Stimulated activated CD4-positive, alpha-beta T cell treated with anti-CD3 and anti-CD28 coated beads, Interleukin-4, amount 100 ng/mL, for 4 hours (primary cell): ENCODE measurements at places on chromosomes 13 and 19.

DNA sequence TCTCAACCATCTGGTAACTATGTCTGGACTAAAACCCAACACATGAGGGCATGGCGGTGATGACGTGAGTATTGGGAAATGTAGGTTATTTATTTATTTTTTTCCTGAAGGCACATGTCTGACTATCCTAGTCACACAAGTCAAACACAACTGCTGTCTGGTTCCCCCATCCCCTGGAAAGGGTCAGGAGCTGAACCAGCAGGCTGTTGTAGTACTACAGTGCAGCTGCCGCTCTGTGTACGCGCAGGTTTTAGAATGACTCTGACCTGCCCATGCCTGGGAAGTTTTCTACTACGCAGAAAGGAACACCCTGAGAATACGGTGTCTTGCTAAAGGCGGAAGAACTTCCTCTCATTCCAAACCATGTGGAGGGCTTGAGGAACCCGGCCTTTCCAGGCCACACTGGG is 1.2 kb downstream of the SLC7A1 start:
- DNase-seq: peak; percentile 30

DNA sequence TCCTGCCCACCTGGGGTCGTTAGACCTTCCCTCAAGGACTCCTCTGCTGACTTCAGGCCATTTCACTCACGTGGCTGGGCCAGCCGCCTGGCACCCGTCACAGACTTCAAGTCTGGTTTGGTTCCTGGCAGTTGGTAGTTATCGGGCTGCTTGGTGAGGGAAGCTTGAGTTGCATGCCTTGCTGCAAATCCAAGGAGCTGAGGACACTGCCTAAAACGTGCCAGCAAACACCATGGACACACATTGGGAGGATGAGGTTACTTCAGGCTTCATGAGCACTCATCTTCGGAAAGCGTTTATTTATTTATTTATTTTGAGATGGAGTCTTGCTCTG is 2.6 kb downstream of the GPI start:
- no peak for DNase-seq

- DNase-seq: peak; percentile 76
These were observed 4.5 kb upstream of the IL12RB1 start for GRCh38 chr19:18091217-18091608.

DNA sequence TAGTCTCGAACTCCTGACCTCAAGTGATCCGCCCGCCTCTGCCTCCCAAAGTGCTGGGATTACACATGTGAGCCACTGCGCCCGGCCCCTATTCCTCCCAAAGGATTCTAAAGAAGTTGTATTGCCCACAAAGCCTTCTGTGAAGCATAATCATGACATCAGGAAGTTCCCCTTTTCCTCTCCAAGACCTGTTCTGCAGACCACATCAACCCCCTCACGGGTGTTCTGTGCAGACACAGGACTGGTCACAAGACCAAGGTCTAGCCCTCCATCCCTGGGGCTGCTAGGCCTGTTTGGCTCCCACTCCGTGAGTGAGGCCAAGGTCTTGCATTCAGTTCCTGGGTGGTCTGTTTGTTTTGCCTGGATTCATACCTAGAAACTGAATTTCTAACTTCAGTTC is 178.1 kb downstream of the FLT1 start:
- no peak for DNase-seq

- DNase-seq: no peak
These were observed 4.0 kb upstream of the ERFL start for GRCh38 chr19:41932259-41932719.

DNA sequence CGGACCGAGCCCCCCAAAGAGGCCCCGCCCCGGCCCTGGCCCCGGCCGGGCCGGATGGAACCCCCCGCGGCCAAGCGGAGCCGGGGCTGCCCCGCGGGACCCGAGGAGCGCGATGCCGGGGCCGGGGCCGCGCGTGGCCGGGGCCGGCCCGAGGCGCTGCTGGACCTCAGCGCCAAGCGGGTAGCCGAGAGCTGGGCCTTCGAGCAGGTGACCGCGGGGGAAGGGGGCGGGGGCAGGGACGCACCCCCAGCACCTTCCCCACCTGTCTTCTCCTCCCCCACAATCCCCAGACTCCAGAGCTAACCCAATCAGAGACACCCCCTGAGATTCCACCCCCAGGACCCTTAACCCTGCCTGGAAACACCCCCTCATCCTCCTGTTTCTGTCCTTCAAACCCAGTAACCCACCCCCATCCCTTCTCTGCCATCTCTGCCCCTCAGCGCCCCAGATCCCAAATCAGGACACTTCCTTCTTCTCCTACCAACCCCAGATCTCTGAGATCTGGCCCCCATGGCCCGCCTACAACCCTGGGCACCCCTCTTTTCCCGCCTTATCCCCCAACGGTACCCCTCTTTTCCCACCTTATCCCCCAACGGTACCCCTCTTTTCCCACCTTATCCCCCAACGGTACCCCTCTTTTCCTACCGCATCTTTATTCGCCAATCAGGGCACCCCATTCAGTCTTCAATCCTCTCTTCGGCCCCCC is 505 bp downstream of the ZSWIM4 start:
- DNase-seq: no peak
